ENCODE measurements at places on chromosomes 2 and 18.

- DNase-seq, result no peak
Observed at GRCh38 chr2:224343226-224343625, 58.7 kb downstream of the FAM124B start.

DNA sequence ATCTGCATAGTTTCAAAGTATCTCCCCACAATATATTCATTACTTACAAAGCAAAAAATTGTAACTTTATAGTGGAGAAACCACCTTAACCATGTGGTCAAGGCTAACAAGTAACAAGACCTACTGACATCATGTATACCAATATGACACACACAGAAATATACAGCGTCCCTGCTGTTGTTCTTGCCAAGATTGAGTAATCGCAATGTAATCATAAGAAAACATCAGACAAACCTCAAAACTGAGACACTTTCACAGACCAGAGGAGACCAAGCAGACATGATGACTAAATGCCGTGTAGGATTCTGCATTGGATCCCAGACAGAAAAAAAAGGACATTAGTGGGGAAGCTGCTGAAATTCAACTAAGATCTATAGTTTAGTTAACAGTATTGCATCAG, 123.0 kb downstream of the ACAA2 start:
- DNase-seq, result no peak

DNA sequence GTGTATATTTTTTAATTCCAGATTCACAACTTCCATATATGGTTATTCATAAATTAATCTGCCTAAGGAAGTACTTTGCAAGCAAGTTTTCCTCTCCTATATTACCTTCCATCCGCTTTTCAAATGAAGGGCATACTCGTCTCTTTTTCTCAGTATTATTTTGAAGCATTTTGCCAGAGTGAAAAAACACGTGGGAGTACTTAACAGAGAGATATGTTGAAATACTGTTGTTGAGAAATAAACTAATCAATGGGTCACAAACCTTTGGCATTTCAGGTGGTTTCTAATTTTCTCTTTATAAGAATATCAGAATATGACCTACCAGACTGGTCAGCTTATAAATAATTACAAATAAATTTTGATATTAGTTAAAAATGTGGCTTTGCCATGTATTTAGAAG, 67.6 kb downstream of the CCDC102B start:
- DNase-seq, result no peak

DNA sequence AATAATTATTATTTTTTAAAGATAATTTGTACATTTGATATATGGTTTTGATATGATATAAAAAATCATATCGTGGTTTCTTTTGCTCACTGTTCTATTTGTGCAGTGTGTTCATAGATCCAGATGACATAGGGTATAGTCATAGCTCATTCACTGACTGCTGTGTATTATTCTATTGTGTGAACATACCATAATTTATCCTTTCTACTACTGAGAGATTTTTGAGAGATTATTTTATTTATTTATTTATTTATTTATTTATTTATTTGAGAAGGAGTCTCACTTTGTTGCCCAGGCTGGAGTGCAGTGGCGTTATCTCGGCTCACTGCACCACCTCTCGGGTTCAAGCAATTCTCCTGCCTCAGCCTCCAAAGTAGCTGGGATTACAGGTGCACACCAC, 39.0 kb downstream of the FER1L5 start:
- DNase-seq, result no peak

GRCh38 chr18:61894751-61895524, 2.1 kb upstream of the RNF152 start:
- no peak for DNase-seq

DNA sequence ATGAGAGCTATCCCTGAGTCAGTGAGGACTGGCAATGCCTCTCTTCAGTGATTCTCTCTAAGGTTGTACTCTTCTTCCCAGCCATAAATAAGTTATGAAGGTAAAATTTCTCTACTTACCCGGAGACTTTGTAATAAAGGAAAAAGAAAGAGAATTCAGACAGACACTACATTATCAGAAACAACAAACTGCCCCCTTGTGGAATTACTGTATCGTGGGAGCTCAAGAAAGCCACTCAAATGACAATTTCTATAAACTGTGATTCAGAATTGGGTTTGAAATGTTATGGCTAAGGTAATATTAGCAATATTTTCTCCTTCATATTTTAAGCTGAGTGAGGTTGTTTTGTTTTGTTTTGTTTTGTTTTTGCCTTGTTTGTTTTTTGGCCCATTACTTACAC, 155.8 kb upstream of the TANK start:
- DNase-seq, result no peak

GRCh38 chr2:121947674-121948073, 192.2 kb downstream of the TSN start:
- DNase-seq, result no peak
